Motor neuron (in vitro differentiated cells): ENCODE measurements at places on chromosomes 12 and 14.

DNA sequence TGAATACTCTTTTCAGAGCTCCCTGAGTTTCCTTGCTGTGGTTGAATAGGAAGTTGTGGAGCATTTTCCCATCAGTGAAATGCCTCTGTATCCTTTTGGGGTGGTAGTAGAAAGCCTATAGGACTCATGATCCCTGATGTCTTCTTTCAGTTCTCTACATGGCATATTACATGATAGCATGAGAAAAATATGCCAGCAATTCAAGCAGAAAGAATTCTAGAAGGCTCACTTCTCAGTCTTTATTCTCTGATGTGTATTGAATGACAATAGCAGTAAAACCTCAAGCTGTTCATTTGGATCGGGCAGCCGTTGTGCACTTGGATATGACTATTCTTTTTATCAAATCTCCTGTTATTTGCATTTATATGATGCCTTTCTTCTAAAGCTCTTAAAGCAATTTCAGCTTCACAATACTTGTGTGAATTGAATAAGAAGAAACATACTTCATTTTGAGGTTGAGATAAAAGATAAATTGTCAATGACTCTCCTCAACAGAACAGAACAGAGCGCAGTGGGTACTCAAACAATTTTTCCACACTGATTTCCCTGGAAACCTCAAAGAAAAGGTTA, 251.5 kb upstream of the FBXO33 start:
- ATAC-seq: no peak

DNA sequence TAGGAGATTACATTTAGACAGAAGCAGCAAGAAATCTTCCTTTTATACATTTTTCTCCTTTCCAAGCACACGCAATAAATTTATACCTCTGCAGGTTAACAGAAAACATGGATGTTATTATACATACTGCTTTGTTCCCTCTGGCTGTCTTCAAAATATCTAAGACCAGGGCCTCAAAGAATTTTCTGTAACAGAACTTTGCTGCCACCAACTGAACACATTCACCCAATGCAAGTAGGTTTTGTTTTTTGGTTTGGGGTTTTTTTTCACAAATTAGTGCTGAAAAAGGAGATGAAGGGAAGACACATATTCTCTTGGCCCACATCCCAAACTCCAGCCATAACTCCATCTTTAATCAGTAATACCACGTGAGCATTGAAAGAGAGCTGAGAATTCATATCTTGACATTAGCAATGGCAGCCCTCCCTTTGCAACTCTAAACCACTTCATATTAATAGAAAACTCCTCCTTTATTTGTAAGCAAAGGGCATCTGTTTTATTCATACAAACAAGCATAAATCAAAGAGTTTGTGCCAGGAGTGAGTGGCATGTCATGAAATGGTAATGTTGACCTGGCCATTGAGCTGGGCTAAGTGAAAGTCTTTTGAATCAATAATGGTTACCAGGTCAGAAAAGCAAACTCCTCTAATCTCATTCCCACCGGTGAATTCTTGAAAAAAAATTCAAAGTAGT, 150.8 kb upstream of the FSCB start:
- ATAC-seq: no peak

DNA sequence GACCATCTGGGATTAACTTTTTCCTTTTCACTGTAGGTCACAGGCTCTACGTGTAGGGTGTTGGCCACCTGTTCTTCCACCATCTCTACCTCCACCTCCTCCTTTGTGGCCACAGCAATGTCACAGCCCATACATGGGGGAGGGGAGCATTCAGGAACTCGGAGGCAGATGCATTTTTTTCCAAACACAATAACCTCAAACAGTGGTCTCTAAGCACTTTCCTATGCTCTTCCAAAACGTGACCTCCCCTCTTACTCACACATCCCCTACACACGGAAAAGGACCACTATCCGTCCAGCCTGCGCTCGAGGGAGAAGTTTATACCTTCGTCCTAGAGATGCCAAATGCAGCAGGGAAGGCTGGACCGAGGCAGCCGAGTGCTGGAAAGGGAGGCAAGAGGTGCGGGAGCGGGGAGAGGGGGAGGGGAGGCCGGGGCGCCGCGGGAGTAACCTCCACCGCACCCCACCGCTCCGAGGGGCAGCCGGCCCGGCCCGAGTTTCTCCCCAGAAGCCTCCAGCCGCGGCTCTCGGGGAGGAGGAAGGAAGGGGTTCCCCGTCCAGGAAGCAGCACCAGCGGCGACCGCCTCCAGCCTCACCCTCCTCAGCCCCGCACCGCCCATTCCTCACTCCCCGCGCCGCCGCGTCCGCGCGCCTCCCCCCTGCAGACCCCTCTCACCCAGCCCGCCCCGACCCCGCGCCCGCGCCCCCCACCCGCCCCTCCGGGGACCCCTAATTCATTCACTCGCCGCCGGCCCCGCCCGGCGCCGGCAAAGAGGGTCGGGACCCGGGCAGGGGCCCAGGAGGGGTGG, 594 bp downstream of the KRAS start:
- ATAC-seq: peak; percentile 11

DNA sequence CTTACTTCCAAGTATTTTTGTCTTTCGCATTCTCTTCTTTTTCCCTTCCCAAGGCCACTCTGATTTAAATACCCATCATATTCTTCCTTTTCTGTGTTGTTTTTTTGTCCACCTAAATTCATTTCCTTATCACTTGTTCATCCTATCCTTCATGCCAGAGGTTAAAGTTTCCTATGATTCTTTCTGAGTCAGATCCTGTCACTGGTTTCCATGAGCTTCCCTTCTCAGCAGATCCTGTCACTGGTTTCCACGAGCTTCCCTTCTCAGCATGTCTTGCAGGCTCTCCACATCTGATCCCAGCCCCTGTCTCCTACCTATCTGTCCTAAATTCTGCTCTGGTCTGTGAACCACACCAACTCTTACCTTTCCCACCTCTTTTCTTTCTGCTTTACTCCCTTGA, 311.8 kb upstream of the RGS6 start:
- ATAC-seq: no peak

GRCh38 chr14:32399920-32400319, 70.8 kb downstream of the AKAP6 start:
- ATAC-seq: no peak

GRCh38 chr12:49279706-49280159, 14.9 kb downstream of the TUBA1C start:
- ATAC-seq: peak; percentile 84

DNA sequence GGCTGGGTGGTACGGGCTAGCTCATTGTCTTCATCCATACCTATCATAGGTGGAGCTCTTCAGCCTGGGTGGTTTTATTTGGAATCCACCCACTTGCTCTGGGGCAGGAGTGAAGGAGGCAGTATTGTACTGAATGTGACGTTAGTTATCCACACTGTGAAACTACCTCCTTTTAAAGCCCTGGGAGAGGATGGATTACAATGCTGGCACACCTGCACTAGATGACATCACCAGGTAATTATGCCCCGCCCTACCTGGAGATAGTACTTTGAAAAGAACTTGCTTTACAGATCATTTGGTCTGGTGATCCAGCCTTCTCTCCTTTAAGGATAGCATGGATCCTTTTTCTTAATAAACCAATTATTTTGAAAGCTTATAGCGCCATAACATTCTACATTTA, 78.0 kb downstream of the B4GALNT3 start:
- no peak for ATAC-seq

DNA sequence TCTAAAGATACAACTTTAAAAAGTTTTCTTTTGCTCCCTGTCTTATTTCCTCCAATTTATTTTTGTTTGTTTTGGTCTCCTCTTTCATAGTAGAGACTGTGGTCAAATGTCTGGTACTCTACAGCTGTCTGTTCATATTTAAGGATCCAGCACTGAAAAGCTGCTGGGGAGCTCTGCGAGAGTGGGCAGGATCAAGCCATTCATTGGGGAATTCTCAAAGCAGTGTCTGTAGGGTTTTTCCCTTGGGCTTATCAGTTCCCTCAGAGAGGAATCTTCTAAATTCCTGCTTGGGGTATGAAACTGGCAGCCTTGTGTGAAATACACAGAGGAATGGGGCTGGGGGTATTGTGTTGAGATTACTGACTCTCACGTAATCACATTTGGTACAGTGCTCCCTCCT, 52.3 kb downstream of the FNTB start:
- ATAC-seq: no peak
